ENCODE measurements at places on chromosomes 2 and 18.

GRCh38 chr2:24919037-24919505, 966 bp downstream of the ADCY3 start:
- no peak for DNase-seq

GRCh38 chr18:8424917-8425725, 184.1 kb upstream of the RAB12 start:
- no peak for DNase-seq

GRCh38 chr2:152445375-152445774, 110.4 kb downstream of the FMNL2 start:
- DNase-seq = no peak

GRCh38 chr2:217040099-217040498, 180.2 kb upstream of the TNP1 start:
- no peak for DNase-seq

DNA sequence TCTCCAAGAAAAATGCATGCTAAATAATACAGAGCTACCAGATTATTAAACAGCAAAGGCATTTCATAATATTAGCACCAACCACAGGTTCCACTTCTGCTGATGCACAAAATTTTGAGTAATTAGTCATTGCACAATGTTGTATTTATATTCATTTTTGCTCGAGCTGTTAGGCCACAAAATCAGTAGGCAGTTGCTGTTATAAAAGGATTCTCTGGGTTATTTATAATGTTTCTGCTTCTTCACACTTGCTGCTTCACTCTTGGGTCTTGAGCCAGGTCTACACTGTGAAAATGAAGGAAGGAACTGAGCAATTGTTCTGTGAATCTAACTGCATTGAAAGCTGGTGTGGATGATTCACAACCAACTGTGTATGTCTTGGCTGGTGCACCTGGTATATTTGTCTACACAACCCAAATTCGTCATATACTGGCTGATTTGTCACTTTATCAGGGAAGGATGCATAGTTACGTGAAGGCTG, 38.3 kb downstream of the MRPL33 start:
- no peak for DNase-seq

DNA sequence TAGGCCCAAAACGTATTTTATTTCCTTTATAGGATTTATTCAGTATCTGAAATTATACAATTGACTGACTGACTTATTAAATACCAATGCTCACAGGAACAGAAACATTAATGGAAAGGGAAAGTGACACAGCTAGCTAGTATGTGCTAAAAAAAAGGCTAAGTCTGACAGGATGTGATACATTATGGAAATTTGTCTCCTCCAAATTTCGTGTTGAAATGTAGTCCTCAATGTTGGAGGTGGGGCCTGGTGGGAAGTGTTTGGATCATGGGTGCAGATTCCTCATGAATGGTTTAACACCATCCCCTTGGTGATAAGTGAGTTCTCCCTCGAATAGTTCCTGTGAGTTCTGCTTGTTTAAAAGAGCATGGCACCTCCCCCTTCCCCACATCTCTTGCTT, 70.6 kb upstream of the WDR75 start:
- no peak for DNase-seq

GRCh38 chr2:151091583-151091982, 170.1 kb downstream of the RBM43 start:
- DNase-seq = no peak

DNA sequence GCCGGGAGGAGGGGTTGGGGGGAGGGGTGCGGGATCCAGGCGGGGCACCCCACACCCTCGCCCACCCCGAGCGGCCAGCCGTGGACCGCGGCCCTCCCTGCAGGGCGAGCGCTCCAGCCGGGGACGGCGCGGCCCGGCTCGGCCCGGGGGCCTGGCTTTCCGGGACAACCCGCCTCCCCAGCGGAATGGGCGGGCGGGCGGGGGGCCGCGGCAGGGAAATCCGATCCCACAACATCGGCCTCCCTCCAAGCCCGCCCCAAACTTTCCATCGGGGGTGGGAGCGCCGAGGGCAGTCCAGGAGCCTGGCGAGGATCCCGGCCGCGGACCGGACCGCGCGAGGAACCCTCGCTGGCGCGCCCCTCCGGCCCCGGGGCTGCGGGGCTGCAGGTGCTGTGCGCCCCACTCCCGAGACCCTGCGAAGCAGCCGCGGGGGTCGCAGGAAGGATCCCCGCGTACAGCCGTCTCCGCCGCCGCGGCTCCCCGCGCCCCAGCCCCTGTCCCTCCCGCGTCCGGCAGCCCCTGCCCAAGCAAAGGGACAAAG, 529 bp downstream of the SEMA4C start:
- DNase-seq = no peak

- no peak for DNase-seq
These were observed 2.3 kb downstream of the VAPA start for GRCh38 chr18:9916077-9916639.

- no peak for DNase-seq
These were observed 42.9 kb downstream of the HDLBP start for GRCh38 chr2:241272303-241273209.

GRCh38 chr2:65919550-65920188, 487.3 kb upstream of the SPRED2 start:
- no peak for DNase-seq

- DNase-seq = no peak
These were observed 47.8 kb upstream of the CAVIN2 start for GRCh38 chr2:191894681-191895147.

DNA sequence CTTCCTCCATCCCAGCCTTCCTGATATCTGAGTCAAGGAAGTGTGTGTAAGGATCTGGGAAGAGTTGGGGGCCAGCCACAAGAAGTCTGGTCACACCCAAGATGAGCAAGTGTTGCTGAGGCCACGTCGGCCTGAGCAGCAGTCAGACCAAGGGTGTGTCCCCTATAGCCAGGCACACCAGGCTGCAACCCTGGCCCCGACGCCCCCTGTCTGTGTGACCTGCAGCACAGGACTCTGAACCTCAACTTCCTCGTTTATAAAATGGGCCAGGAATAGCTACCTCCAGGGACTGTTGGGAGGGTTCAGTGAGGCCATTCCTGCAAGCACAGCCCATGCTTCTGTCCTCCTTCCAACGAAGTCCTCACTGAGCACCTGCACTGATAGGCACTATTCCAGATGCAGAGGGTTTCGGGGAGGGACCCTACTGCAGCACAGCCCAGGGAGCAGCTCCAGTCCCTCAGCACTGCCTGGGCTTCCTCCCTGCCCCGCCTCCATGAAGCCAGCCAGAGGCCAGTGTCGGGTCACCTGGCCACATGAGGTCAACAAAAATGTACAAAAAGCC, 13.3 kb downstream of the LIMS2 start:
- DNase-seq = no peak

DNA sequence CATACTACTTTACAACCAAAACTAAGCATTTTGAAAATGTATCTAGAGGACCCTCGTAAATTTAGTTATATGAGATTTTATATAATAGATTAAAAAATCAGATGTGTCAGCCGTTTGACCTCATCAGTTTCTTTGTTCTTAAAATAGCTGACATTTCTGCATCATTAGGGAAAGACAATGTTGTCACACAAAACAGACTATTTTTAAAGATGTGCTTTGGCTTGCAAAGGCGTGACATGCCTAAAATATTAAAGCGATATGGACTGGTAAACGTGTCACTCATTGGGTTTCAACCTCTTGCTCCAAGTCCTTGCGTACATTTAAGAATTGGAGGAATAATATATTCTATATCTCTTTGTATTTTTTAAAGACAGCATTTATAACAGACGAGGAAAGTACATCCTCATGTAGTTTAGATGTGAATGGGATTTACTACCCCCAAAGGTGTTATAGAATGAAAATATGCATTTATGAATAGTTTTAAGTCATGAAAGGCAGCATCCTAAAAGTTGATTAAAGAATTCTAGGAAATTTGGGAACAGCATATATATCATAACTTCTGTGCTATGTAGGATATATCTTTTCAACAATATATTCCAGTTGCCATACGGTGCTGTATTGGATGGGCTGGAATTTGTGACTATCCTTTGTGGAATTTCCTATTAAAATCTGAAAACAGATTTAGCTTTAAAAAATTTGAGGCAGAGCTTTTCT, 3.8 kb downstream of the MYL12A start:
- no peak for DNase-seq

- DNase-seq = no peak
These were observed 14.7 kb downstream of the NEDD4L start for GRCh38 chr18:58058720-58059119.

DNA sequence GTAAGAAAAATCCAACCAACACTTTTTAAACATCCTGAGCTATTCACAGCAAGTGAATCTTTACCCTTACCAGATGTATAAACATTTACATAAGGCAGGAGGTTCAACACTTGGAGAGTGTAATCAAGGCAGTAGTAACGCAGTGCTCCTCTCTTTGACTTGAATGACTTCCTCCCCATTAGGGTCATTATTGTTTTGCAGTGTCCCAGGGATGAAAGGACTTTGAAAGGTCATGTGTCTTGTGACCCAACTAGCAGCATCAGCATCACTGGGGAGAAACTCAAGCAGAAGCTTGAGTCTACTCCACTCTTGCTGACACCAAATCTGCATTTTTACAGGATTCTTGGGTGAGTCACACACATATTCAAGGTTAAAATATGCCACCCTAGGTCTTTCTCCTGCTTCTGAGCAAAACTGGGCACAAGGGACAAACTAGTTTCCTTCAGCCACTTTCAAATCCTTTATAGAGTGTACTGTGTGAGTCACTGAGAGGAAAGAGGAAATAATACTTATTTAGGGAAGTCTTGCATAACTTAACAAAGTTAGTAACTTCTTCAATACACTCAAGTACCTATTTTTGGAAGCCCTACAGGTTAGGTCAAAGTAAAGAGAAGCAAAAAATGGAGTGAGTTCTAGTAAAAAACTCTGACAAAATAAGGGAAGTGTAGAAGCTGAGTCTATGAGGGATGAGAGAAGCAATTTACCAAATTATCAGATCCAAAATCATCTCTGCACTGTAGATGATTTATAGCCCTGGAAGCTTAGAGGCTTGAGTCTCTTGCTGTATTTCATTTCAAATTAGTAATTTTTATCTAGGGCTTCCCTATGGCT, 51.0 kb upstream of the EML4 start:
- no peak for DNase-seq
